ENCODE measurements at places on chromosomes 12 and 14.
A peak's percentile ranks its signal among the peaks of the same experiment; 100 is the strongest.

DNA sequence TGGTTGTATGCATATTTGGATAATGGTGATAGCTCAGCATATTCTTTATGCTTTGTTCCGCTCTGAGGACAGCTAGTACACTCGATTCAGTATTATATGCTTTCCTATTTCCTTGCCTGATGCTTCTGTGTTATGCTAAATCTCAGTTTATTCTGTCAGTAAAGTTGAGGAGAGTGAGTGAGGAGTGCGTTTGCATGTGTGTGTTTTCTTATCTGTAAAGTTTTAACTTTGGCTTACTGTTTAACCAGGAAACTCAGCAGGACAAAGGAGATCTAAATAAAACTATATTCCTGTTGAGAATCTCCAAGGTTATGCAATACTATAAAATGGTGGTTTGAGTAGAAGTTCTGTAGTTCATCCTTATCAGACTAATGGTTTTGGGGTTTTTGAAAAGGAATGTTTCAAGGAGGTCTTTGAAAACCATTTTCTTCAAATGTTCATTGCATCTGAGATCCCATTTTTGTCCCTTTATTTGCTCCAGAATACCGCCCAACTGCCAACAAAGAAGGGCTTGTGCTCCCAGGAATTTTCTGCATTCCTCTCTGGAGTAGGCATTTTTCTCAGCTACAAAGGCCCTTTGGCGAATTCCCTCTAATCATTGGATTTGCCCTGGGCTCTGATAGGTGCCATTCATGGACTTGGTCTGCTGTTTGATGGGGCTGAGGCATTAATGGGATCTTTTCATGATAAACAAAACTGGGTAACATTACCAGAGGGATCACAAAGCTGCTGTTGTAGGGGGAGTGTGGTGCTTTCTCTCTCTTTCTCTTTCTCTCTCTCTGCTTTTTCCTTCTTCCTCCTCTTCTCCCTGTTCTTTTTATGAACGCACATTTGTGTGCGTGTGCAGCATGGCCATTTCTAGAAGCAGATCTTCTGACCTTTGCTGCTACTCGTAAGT is 71.7 kb downstream of the HMGA2 start:
- DNase-seq, result no peak

DNA sequence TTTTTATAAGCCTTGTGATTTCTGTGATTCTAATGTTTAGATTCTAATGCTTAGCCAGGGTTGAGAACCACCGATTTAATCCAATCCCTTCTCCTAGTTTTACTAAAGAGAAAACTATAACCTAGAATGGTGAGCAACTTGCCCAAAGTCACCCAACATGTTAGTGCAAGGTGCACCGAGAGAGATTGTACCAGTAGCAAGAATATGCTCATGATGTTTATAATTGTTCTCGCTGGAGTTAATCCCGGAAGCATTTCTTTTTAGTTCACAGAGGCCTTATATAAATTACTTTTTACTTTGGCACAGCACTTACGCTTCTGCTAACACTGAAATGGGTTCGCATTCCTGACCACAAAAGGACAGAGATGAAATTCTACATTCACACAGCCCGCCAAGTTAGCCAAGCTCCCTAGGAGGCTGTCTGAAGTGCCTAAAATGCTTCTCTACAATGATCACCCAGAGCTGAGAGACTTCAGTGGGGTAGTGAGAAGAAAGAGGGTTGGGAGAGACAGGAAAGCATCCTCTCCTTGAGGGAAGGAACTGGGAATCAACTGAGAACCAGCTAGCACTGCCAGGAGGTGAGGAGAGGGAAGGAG is 579 bp upstream of the BLOC1S1 start:
- no peak for DNase-seq

- DNase-seq, result no peak
Measured at GRCh38 chr12:550473-551260, 90.9 kb downstream of the B4GALNT3 start.

- peak; percentile 55 for DNase-seq
Measured at GRCh38 chr12:57741844-57742738, 2.7 kb upstream of the TSPAN31 start.

GRCh38 chr12:110846615-110847566 is at the start of gene CCDC63:
TSS of gene CCDC63 (plus strand) at chr12:110846987. CDS start at chr12:110852955, 5,968 bp downstream.
- no peak for DNase-seq

GRCh38 chr12:114685320-114685781 is 1.4 kb upstream of the TBX3 start:
- DNase-seq, result no peak

- peak; percentile 15 for DNase-seq
Measured at GRCh38 chr12:14716848-14717444, 20.5 kb upstream of the GUCY2C start.

DNA sequence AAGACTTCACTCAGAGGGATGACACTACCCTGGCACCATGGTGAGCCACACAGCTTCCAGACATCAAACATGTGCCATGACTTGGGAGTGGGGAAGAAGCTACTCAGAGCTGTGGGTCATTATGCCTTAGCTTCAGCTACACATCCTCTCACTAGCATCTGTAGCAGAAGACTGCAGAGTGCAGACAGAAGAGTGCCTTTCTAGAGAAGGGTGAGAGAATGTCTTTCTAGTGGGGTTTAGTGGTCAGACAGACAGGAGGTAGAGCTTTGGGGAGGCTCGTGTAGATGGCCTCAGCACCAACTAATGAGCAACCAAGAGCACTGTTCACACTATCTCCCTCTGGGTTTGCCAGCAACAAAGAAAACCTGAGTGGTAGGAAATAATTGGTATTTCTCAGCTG is 4.9 kb upstream of the B4GALNT3 start:
- DNase-seq, result no peak

- DNase-seq, result no peak
Measured at GRCh38 chr12:5685935-5686334, 254.0 kb downstream of the NTF3 start.

GRCh38 chr12:71141378-71141926 is 16.3 kb downstream of the TSPAN8 start:
- no peak for DNase-seq

DNA sequence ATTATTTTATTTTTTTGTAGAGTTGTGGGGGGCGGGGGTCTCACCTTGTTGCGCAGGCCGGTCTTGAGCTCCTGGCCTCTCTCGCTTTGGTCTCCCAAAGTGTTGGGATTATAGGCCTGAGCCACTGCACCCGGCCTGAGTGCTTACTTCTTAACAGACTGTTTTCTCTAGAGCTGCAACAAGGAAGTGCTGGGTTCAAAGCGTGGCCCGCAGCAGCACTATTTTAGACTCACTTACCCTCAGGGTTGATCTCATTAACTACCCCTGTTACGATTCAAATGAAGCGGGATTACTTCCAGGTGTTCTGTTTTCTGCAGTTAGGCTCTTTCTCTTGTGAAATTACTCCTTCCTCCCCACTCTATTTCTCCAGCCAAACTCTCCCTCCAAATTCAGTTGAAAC is 8.7 kb downstream of the A2ML1 start:
- no peak for DNase-seq

DNA sequence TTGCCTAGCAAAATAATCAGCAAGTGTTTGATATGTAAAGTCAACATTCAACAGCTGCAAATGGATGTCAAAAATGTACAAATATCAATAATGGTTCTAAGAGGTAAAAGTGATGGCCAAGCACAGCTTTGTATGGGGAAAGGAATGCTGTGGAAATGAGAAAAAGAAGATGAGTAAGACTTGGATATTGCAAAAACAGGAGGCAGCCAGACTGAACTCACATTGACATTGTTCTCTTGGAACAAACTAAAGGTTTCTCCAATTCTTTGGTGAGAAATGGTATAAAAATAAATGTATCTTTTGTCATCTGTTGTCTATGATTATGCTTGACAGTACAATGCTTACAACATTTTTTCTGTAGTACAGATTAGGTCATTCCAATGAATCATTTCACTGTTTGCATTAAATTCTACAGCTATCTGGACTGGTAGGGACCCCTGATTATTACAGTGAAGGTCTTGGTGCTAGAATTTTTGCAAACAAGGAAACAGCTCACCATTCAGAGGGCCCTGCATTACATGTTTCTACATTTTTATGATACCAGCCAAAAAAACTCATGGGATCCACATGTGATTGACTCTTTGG is 465.7 kb downstream of the NOVA1 start:
- DNase-seq, result no peak
